ENCODE measurements at places on chromosomes 2 and 18. TPM values are rescaled to one million over a fixed set of nuclear protein-coding genes. Genes with fewer than 3 reads are reported as not detected.

DNA sequence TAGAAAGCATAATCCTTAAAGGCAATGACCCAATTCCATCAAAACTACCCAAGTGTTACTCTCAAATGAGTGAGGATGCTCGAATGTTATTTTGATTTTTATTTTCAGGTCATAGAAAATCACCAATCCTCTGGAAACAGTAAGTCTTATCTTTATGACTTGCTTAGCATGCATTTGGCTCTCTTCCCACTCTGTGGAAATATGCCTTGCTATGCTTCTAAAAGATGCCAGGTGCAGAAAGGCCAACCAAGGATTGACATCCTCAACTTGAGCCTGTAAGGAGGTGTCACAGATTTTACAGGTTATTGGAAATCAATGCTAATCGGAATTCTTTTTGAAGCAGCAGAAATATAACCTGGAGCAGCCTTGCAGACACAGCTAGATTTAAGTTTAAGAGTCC is 543.9 kb upstream of the LINC00305 start:
- no peaks in the 10 kb centered on the region for H3K4me1 ChIP-seq
- H3K36me3 ChIP-seq, result no peaks in the 10 kb centered on the region
- H3K27ac ChIP-seq, result no peak overlapping the region
- H3K27me3 ChIP-seq, result no peaks in the 10 kb centered on the region
- no peak overlapping the region for H3K4me3 ChIP-seq
- no peak for DNase-seq

DNA sequence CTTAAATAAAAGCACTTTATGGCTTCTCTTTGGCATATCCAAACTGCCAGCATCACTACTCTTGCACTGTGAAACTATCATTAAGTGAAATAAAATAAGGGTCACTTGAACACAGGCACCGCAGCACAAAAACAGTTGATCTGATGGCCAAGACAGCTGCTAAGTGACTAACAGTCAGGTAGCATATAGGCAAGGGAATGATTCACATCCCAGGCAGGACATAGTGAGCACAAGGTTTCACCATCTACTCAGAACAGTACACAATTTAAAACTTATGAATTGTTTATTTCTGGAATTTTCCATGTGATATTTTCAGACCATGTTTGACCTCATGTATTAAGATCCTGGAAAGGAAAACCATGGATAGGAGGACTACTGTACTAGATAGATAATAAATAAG is 214.2 kb downstream of the MREG start:
- H3K4me1 ChIP-seq, result peaks cover 51% of the 10 kb centered on the region
- no peak overlapping the region for H3K4me3 ChIP-seq
- no peaks in the 10 kb centered on the region for H3K27me3 ChIP-seq
- no peak overlapping the region for H3K27ac ChIP-seq
- DNase-seq, result no peak

- H3K36me3 ChIP-seq, result peaks cover 42% of the 10 kb centered on the region
- no peaks in the 10 kb centered on the region for H3K27me3 ChIP-seq
- DNase-seq, result no peak
Measured at GRCh38 chr2:27205206-27205605, 6.6 kb upstream of the ATRAID start.

DNA sequence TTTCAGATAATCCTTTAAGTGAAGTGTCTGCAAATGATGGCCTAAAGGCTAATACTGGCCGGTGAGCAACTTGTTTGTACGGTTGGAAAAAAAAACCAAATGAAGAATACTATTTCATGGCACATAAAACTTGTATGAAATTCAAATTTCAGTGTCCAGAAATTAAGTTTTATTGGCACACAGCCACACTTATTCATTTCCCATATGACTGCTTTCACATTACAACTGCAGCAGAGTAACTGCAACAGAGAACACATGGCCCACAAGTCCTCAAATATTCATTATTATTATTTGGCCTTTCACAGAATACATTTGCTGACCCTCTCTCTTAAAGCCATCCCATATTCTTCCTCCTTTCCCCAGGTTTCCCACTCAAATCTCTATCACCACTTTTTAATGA is 1268.6 kb downstream of the LRP1B start:
- H3K4me3 ChIP-seq, result no peak overlapping the region
- DNase-seq, result no peak
- no peaks in the 10 kb centered on the region for H3K36me3 ChIP-seq
- peaks cover 5% of the 10 kb centered on the region for H3K4me1 ChIP-seq

Gene ZSWIM2
- total RNA-seq, result not detected

Gene PAX8
- not detected for total RNA-seq

Gene CRYGD
- not detected for total RNA-seq

Gene RPS27A
- total RNA-seq, result 668 TPM
